NCI-H1092 (cell line): ENCODE measurements at places on chromosomes 11 and 22.

DNA sequence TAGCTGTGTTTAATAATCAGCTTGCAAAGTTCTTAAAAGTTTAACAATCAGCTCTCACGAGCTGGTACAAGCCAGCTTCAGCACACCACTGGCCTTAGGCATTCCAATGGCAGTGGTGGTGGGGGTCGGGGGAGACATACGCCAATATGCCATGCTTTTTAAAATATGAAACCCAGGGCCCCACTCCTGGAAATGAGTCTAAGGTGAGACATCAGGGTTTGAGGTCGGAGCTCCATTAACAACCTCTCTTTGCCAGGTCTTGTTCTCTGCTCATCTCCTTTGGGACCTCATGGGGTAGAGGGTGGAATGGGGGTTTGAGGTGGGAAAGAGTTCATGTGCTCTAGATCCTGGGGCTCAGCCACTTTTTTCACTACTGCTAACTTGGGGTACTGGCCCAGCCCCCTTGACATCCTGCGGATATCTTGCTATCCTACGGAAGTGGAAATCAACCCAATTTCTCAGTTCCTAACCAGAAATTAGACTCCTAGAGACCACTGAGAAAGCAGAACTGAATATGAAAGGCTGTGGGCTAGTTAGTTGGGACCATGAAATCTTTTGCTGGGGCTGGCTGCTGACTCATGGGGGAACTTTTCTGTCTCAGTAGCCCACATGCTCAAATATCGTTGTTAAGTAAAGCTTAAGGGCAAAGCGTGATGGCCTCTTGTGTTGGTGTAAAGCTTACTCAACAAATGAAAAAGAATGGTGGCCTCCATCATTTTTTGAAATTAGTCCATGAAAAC lies 90.1 kb downstream of the PDHX start:
- DNase-seq: no peak

- peak; percentile 53 for DNase-seq
These were observed 505 bp downstream of the NUDT22 start for GRCh38 chr11:64226507-64227051.

DNA sequence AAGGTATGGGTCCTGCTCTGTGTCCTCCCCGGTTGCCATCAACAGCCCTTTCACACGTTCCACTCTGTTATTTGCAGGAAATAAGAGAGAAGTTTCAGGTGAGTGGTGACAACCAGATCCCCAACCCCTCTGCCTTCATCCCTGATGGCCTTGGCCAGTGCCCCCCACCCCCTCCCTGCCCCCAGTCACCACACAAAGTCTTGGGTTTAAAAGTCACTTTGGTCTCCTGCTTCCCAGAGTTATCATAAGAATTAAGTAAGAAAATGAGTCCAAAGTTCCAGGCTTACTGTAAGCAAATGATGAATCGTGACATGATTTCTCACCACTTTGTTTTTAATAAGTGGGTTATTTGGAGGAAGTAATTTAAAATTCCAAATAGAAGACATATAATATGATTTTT lies 9.2 kb upstream of the OAF start:
- no peak for DNase-seq

- DNase-seq: no peak
These were observed 72.2 kb downstream of the RBMXL2 start for GRCh38 chr11:7160814-7161489.

GRCh38 chr22:35703861-35704584 lies 13.6 kb upstream of the APOL5 start:
- no peak for DNase-seq

DNA sequence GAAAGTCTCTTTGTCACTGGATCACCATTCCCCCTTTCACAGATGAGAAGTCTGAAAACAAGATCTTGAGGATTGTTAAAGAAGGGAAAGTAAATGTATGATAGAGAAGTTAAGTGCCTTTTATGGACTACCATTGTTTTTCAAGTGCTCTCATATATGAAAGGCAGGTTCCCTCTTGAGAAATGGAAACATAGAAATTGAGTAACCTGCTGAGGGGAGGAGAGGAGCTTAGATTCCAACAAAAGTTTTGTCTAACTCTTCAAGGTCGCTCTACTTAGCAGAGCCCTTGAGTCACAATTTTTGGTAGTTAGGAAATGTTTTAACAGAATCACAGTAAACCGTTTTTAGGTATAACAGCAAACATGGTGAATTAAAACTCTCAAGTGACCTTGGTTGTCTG lies 80.1 kb downstream of the SVIP start:
- no peak for DNase-seq

DNA sequence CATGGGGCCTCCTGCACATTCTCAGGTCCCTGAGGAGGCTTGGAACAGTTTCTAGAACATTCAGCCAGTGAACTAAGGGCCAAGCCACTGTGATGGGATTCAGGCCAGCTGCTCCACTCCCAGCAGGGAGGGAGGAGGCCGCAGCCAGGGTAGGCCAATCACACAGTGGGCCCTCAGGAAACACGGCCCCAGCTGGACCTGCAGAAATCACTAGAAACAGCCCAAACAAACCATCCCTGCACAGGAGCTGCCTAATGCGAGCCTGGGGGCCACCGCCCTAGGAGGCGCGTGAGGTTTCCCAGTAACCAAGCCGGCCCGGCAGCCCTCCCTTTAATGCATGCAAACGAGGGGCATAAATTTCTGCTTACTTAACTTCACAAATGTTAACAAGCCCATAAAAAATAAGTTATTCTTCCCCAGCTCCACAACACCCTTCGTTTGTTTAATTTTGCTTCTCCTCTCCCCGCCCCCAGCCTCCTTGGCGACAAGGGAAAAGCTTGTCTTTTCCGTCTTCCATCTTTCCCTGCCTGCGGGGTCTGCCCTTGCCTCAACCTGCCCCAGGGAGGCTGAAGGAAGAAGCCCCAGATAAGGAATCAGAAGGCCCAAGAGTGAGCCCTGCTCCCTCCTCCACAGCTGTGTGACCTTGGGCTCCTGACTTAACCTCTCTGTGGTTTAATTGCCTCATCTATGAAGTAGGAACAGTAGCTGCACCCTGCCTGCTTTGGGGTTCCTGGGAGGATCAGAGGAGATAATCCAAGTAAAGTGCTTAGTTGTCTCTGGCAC lies 25.7 kb downstream of the ELFN2 start:
- DNase-seq: no peak

- DNase-seq: no peak
These were observed 49.3 kb downstream of the LRP5 start for GRCh38 chr11:68361702-68362101.

DNA sequence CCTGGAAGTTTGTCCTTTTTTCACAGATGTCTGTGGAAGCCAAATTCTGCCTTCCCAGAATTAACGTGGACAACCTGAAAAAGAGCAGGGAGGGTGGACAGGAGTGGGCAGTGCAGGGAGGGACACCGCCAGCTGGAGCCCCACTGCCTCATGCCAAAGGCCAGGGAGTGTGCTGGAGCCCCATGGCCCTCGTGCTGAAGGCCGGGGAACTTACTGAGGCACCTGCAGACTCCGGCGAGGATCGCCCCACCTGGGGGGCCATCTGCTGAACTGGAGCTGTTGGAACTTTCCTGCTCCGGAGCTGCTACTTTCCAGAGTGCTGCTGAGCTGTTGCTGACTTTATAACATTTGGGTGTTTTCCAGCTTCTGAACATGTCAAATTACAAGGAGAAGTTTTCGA lies 35.2 kb downstream of the MOV10L1 start:
- DNase-seq: no peak

DNA sequence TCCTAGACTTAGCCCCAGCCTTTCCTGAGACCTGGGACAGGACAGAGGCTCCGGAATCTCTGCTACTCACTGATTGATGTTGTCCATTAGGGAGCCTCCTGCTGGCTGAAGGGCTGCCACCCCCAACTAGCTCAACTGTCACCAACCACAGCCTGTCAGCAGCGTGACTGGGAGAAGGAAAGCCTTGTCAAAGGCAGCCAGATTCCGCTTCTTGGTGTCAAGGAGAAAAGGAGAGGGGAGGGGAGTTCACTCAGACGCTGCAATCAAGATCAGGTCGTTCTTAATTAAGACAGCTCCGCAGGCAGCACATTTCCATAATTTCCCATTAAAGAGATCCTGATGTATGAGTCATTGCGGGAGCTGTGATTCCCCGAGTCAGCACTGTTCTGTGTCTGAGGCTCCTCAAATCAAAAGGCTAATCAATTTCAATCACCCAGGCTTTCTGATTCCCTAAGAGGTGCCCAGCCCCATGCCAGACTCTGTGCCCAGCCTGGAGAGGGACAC lies 152.8 kb upstream of the ZBED5 start:
- no peak for DNase-seq

DNA sequence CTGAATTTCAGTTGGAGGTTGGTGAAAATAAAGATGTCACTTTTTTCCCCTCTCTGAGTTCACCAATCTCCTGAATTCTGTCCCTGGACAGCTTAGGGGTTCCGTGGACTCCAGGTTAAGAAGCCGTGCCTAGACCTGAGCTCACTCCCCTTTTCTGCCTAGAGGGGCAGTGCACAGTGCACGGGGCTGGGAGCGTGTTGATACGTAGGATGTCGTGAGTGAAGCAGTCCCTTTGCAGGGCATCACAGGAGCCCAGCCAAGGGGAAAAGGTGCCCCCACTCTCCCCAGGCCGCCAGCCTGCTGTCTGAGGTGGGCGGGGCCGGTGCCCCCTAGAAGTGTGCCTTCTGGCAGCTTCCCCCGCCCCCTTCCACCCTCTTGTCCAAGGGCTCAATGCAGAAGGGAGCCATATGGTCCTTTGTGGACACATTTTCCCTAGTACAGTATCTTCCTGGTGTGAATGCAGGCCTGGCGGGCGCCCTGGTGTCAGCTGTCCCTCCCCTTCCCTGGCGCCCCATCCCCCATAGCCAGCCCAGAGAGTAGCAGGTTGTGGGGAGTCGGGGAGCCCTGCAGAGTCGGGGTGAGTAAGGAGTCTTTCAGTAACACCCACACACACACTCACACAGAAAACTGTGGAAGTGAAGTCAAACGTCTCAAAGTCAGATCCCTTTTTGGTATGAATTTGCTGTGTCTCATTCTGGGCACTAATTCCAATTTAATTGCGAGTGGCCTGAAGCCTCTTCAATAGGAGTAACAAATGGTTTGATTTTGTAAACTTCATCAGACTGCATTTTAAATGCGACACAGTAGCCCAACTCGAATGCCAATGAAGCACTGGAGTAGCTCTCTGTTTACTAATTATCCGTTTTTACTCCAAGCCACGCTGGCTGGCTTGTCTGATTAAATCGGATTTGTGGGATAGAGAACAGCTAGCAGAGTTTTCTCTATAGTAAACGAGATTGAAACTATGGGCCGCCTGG lies 67.5 kb upstream of the NNMT start:
- DNase-seq: peak; percentile 31

DNA sequence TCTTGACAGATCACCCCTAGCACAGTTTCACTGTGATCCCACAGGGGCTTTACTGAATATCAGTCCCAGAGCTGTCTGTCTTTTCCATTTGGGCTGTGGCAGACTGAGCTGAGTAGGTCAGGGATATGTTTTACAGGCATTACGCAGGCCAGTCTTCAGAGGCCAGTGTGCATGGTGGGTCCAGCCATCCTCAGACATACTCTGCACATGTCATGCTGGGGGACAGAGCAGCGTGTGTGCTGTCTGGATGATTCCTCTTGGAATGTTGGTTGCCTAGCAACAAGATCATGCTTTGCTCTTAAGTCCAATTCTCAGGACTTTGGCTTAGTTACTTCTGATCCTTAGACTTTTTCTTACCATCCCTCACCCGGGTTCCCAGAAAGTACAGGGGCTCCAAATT lies 736.5 kb downstream of the DLG2 start:
- no peak for DNase-seq

DNA sequence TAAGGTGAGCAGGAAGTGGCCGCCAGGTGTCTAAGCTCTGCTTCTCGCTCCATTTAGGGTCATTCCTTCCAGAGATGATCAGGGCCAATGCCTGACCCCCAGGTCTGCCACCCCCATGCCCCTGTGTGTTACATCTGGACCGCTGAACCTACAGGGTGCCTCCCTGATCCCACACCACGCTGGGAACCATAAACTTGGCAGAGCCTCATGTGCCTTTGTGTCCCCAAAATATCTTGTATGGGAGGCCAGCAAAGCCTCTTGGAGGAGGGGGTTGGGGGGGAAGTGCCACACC lies 3.7 kb downstream of the TST start:
- DNase-seq: no peak

GRCh38 chr11:104625246-104625645 lies 273.0 kb downstream of the CASP12 start:
- DNase-seq: no peak

DNA sequence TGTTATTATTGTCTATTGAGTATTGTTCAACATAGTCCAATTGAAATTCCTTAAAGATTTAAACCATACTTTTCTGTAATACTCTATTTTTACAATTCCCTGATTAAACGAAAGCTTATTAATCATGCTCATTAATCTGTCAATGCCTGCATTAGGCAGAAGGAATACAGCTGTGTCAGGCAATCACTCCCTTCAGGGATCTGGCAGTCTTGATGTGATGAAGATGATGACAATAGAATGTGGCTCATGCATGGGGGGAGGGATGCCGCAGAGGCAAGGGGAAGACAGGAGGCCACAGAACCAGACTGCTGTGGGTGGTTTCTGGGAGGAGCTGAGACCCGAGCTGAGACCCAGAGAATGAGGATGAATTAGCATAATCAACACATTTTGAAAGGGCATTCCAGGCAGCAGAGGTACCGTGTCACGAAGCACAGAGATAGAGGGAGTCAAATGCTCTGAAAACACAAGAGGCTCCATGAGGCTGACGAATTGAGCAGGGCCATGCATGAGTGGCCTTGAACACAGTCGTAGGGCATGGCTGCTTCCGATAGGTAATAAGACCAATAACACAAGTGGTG lies 1075.5 kb downstream of the OPCML start:
- no peak for DNase-seq

DNA sequence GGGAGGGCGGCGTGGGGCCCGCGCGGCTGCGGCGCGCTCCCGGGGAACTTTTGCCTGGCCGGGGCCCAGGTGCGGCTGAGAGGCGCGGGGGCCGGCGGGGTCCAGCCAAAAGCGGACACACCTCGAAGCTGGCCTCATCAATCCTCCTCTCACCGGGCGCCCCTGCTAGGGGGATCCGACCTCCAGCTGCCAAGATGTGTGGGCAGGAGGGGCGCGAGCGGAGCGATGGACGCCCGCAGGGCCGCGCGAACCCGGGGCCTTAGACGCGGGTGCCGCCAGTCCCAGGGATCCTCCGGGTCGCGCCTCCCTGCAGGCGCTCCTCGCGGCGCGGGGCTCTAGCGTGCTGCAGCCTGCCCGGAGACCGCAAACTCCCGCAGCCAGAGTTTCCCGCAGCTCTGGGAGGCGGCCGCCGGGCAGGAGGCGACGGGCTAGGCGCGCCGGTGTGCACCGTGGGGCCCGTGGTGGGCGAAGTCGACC lies 785 bp downstream of the IGSF9B start:
- DNase-seq: no peak
